RWPE2 (cell line): ENCODE measurements at places on chromosomes 5 and 9.
A peak's percentile ranks its signal among the peaks of the same experiment; 100 is the strongest.

DNA sequence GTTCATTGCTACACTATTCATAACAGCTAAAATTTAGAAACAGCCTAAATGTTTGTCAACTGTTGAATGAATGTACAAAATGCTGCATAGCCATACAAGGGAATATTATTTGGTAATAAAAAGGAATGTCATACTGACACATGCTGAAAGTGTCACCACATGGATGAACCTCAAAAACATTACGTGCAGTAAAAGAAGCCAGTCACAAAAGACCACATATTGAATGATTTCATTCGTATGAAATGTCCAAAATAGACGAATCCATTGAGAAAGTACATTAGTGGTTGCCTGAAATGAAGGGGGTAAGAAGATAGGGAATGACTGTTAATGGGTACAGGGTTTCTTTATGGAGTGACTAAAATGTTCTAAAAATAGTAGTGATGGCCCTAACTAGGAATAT lies 11.6 kb upstream of the ECM2 start:
- DNase-seq: no peak

- DNase-seq: no peak
Observed at GRCh38 chr5:149600932-149601331, 19.6 kb downstream of the ARHGEF37 start.

DNA sequence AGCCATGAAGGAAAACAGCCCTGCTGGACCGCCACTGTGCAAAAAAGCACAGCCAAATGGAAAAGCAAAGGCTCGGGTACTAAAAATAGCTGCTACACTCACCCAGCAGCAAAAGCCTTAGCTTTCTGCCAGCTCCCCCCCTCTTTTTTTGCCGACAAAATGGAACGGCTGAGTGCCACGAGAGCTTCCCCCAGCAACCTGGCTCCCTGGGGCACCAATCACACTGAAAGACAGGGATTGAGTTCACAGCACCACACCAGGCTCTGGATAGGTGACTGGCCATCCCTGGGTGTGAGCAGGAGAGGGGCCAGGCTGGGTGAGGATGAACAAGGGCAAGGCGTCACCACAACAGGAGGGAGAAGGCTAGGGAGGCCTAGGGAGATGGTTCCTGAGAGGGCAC lies 66.7 kb downstream of the SIL1 start:
- no peak for DNase-seq

- no peak for DNase-seq
Observed at GRCh38 chr9:97405551-97405950, 6.3 kb upstream of the TDRD7 start.

DNA sequence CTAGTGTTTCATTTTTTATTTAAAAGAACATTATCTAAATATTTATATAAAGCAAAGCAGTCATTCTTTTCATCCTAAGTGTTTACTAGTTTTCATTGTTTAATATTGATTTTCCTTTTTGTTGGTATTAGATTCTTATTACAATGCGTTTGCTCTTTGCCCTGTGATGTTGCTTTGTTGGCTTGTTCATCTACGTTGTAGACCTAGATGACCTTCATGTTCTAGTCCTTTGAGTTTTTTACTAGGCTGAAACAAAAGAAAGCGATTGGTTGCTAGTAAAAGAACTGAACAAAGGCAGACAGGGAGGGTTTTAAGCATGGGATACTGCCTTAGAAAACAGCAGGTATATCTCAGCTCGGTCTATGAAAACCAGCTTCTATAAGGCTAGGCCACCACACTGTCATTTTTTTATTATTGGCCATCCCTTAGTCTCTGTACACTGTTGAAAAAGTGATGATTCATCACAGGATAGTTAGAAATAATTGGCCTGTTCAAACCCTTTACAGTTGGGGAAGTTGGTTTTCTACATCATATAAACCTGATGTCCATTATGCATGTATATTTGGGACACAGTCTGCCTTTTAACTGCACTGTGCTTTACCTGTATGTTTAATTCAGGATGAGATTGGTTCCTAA lies 119.0 kb downstream of the ZCCHC7 start:
- no peak for DNase-seq

GRCh38 chr5:84085387-84086041 lies 299.2 kb downstream of the EDIL3 start:
- DNase-seq: no peak

DNA sequence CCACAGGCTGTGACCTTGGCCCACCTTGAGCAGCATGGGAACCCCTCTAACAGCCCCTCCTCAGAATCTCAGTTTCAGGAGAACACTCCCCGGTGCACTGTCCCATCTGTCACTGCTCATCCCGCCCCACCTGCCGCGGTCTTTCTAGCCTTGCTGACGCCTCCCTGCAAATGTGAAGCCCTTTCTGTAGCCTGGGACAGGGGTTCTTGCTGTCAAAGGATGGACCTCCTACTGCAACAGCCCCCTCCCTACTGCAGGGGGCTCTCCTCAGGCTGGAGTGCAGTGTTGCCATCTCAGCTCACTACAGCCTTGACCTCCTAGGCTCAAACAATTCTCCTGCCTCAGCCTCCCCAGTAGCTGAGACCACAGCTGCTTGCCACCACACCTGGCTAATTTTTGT lies 20.0 kb downstream of the OR2V1 start:
- DNase-seq: peak; percentile 37

DNA sequence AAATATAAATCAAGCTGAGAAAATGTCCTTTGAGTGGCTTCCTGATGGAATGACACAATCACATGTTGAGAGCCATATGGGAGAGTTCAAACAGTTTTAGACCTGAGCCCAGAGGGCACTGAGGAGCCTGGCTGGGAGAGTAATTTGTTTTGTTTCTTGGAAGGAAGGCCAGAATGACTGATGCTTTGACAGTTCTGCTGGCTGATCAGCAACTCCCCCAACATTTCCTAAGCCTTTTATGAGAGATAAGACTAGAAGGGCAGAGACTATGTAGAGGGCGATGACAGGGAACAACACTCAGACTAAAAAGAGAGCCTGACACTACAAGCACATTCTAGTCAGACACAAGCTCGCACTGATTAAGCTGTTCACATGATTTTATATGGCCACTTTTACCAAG lies 169.2 kb downstream of the COX7C start:
- no peak for DNase-seq

DNA sequence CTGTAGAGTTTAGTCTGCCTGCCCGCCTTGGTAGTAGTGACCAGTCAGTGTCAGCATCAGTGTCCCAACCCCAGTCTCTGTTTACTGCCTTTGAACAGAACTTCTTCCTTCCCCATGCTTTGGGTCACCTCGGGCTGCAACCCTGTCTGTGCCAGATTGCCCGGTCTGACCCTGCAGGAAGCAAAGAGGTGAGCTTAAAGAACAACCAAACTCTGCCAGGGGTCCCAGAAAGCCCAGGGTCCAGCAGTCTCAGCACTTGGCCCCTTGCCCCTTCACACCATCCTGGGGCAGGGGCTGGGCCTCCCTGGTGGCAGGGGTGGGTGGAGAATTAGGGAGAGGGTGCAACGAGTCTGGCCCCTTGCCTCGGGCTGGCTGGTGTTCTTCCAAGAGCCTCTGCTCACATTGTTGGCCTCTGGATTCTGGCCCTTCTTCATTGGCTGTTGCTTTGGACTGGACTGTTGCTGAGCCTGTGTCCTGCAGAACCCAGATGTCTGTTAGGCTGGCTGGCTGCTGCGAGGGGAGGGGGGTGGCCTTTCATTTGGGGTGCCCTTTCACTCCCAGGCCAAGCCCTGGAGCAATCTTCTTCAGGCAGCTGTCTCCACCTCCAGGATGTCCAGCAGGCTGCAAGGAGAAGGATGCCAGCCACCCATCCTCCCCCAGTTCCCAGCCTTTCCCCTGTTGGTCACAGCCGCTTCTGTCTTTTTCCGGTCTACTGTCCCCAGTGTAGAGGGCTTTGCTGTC lies 51.2 kb downstream of the SAR1B start:
- DNase-seq: no peak

DNA sequence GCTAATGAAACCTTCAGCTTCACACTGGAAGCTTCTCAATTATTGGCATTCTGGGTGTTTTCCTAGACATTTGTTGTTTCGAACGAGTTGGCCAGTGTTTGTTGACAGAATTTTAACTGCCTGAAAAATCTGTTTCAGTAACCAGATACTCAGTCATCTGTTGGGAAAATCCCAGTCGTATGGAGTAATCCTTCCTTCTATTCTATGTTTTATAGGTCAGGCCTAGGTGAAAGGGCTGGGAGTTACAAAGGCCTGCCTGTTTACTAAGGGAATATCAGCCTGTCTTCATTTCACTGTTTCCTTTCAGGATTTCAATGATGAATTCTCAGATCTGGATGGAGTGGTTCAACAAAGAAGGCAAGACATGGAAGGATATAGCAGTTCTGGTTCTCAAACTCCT lies 59.9 kb downstream of the GRAMD2B start:
- DNase-seq: no peak

DNA sequence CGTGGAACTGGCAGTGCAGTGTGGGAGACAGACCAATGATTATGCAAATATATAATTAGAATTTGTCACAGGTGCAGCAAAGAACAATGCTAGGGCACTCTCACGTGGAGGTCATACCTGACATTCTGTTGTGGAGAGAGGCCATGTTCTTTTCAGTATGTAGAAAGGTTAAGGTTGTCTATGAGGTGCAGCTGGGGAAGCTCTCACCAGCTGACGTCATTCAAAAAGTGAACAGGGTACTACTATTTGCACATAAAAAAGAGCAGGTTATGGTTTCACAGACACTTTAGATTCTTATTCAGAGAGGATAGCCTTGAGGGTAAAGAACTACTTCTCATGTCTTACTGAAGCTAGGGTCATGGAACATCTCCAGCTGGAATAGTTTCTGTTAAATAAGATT lies 19.1 kb downstream of the SH3GL2 start:
- DNase-seq: no peak

- DNase-seq: no peak
Observed at GRCh38 chr5:154477382-154478223, 424 bp downstream of the HAND1 start.

- DNase-seq: no peak
Observed at GRCh38 chr5:39670391-39670790, 245.6 kb upstream of the DAB2 start.

DNA sequence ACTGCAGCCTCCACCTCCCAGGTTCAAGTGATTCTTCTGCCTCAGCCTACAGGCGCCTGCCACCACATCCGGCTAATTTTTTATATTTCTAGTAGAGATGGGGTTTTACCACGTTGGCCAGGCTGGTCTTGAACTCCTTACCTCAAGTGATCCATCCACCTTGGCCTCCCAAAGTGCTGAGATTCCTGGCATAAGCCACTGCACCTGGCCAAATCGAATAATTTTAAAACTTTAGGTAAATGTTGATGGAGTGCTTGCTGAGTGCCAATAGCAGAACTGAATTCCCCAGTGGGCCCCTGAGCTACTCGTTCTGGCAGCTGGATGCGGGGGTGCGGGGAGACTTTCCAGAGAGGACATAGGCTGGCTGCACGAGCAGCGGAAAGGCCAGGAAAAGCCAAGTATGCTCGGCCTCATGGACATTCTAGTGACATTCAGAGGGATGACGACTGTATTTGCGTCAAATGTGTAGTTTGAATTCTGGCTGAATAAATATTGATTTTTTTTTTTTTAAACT lies 16.8 kb downstream of the TRAF2 start:
- no peak for DNase-seq

GRCh38 chr9:114141553-114142402 lies 13.6 kb upstream of the COL27A1 start:
- DNase-seq: no peak

GRCh38 chr9:97918611-97919010 lies 3.7 kb downstream of the TRMO start:
- no peak for DNase-seq

GRCh38 chr9:18359335-18359734 lies 114.6 kb upstream of the ADAMTSL1 start:
- no peak for DNase-seq

GRCh38 chr5:156641686-156642085 lies 208.4 kb upstream of the PPP1R2B start:
- no peak for DNase-seq
